Hypothalamus (tissue), 51 donors: ENCODE measurements at places on chromosomes 4 and X.

- DNase-seq = no peak
Observed at GRCh38 chr4:66556651-66557278, 886.5 kb upstream of the EPHA5 start.

DNA sequence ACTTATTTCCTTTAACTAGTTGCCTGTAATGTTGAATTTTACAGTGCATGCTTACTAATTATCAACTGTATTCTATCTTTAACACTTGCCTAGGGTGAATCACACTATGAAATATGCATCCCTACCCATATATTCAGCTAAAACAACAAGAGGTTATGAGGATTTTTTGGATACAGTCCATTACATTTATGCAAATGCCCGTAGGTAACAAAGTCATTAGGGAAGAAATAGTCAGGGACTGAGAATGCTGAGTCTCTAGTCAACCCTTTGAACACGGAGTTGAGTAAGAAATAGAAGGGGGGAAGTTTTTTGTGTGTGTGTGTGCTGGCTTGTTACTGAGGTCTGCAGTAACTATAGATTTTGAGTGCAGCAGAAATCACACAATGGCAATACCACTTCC lies 26.1 kb upstream of the CBLL2 start:
- no peak for DNase-seq

DNA sequence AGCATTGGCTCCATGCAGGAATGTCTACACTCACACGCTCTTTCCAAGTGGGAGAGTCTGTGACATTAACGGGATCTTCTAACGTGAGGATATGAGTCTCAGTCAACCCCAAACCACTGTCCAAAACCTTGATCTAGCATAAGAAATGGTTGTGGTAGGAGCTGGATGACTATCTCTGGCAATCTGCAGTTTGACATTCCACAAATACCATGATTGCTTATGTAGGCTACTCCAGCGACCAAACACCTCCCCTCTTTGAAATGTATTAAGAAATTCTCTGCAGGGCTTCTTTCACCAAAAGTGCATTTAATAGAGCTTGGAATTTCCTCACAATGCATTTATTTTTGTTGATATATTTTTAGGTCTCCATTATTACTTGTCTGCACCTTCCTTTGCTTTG lies 14.1 kb upstream of the STX18 start:
- no peak for DNase-seq

DNA sequence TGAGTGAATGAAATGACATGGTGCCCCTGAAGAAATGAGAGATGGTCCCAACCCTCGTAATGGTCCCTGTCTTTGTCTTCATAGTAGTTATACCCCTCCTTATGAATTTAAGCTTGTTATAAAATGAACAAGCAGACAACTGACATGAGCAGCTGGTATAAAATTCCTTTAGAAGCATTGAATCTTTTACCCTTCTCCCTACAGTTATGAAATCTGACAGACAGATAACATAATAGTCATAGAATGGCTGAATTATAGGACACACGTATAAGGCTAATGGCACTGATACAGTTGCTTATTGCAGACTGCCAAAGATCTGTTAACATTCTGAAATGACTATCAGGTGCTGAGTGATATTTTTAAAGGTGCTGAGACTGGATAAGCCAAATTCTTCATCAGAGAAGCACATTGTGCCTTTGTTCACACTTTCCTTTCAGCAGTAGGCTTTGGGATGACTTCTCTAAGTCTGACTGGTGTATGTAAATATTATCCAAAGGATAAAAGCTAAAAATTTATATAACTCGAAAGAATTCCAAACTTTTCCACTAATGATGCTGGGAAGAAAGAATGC lies 47.4 kb upstream of the PDGFC start:
- DNase-seq = no peak

GRCh38 chr4:152843481-152844090 lies 63.8 kb downstream of the ARFIP1 start:
- no peak for DNase-seq

DNA sequence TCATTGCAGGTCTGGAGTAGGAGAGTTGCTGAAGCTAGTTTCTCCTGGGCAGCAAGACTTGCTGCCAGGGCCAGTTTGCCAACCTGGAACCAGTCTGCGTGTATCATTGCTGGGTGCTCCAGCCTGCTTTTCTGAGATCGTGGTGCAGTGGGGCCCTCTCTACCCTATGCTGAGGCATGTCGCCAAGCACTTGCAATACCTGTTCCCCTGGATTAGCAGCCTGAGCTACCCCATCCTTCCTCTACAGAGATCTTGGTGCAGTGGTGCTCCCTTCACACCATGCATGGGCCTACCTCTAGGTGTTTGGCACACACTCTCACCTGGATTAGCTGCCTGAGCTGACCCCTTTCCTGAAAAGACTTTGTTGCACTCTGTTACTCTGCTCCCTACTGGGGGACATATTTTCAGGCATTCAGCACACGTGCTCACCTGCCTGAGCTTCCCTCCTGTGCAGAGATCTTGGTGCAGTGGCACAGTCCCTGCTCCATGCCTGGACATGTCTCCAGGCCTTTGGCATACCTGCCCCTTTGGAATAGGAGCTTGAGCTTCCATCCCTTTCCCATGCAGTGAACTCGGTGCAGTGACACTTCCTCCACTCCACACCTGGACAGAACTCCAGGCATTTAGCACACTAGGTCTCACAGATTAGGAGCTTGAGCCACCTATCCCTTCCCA lies 133.7 kb upstream of the CXCL13 start:
- DNase-seq = no peak

DNA sequence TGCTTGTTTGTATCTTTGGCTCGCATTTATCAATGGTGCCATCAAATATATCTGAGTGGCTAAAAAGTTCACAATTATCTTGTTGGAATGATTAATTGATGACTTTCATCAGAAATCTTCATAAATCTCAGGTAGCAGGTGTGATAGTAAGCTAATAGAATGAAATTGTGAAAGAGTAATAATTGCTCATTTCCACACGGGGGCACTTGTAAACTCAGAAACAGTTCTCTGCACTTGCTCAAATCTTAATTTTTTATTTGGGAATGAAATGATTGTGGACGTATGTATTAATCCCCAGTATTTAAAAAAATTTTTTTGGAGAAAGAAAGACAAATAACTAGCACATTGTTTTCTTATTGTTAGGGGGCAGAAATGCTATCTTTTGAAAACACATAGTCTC lies 132.8 kb downstream of the DTHD1 start:
- DNase-seq = no peak

- DNase-seq = no peak
Observed at GRCh38 chr4:5452156-5452555, 256.2 kb downstream of the EVC2 start.

DNA sequence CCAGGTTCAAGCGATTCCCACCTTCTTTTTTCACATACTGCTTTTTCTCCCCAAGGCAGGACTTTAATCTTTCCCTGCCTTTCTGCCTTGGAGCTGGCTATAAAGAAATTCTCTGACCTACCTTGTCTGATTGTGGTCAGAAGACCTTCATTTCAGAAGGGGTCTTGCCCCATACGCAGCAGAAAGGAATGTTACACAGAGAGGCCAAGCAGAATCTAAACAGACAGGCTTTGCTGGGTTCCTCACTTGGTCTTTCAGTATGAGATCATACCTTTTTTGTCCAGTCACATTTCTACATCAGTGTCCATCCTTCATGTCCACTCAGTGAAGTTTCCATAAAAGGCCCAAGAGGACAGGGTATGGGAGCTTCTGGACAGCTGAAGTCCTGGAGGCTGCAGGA lies 108.3 kb upstream of the RBPJ start:
- no peak for DNase-seq

DNA sequence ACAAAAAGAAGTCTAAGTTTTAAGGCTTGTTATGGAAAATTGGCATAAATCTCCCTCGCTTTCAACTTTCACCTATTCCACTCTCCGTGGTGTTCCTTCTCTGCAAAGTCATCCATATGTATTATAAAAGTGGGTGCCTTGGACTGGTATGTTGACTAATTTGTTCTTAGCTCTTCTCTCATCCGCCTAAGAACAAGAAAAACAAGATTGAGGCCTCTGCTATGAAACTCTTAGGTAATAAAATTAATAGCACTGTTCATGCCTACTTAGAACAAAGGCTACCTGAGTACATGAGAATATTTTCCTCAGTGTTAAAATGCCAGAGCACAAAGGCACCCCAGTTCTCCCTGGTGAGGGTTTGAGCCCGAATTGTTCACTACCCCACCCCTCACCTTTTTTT lies 1.3 kb downstream of the CNGA1 start:
- DNase-seq = no peak

GRCh38 chrX:9873952-9874351 lies 87.7 kb downstream of the SHROOM2 start:
- DNase-seq = peak; percentile 9

DNA sequence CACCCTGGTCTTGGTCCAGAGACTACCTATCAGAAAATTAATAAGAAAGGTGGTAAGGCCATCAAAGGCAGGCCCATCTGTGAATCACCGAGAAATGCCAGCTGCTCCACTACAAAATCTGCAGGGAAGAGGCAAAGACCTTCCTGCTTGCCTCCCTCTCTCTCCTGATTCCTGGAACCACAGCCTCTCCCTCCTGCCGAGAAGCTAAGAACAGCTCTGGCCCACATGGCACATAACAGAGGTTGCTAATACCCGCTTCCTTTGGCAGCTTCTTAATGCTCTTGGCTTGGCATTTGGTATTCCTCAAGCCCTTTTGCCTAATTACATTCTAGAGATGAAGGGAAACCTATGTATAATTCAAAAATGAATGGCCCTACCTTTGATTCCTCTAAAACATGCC lies 32.9 kb downstream of the RAI2 start:
- no peak for DNase-seq

DNA sequence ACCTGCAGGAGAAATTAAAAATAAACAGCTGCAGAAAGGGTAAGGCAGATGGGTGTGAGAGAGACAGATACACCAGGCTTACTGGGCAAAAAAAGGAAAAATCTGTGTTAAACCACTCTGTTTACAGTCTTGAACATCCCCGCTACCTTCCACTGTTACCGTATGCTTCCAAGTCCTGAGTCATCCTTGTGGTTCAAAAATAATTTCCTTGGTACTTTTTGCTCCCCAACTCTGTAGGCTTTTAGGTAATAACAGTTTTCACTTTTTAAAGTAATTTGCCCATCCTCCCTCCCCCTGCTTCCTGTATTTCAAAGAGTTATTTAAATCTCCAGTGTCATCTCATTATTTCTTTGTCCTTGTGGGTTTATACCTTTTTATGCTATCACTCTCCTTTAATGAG lies 210.1 kb upstream of the FAT4 start:
- DNase-seq = no peak

DNA sequence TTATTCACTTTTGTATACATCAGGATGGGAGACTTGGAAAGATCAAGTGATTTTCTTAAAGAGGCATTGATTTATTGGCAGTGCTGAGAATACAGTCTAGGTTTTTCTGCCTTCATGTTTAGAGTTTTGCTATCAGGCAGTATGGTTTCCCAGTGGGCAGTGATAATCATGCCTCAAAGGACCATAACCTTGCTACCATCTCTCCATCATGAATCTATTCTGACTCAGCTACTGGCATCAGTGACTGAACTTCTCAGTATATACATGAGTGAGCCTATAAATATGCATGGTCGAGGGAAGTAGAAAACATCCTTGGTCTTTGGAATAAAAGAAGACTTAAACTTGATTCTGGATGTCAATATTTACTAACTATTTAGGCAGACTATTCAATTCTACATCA lies 562.0 kb upstream of the AADAT start:
- no peak for DNase-seq

DNA sequence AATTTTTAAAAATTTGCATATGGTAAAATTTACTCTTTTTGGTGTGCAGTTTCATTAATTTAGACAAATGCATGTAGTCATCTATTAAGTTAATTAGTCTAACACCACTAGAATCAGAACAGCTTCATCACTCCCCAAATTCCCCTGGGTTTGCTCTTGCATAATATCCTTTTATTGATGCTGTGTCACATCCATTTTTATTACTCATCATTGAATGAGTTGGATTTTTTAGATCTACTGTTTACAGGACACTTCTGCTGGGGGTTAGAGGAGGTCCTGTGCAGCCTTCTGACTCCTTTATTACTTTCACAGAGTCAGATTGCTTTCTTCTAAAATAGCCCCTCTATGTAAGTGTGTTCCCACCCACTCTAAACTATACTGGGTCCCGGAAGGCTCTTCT lies 65.9 kb downstream of the MTHFD2L start:
- DNase-seq = no peak

DNA sequence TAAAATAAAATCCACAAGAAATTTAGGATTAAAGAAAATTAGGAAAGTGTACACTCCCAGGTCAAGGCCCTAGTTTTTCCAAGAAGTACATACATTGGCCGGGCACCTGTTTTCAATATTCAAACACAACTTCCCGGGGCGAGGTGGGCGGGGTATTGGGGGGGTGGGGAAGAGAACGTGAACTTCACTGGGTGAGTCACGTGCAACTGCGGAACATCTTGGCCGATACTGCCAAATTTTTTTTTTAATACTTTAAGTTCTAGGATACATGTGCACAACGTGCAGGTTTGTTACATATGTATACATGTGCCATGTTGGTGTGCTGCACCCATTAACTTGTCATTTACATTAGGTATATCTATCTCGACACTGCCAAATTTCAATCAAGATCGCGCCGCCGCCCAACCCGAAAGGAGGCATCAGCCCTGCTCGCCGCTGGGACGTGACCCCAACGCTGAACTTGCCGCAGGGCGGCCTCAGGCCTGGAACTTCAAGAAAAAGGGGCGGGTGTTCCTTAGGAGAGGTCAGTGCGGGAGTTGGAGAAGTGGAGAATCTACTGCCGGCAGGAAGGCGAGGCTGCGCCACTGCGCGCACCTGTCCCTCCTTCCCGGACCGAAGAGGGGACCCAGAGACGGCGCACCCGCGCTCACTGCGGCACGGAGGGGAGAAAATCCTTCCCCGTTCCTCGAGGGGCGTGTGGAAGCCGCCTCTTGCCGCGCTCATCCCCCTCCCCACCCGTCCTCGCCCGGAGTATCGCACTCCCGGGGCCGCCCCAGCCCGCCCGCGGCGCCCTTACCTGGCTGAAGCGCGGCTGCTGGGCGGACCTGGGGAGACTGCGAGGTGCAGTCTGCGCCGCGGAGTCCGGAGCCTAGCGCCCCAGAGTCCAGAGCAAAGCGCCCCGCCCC lies at the start of gene TEC:
Gene TEC (minus strand): TSS at position 883 of the 905 bp plus-strand sequence. CDS start 41,224 bp downstream, outside the sequence.
- DNase-seq = no peak

DNA sequence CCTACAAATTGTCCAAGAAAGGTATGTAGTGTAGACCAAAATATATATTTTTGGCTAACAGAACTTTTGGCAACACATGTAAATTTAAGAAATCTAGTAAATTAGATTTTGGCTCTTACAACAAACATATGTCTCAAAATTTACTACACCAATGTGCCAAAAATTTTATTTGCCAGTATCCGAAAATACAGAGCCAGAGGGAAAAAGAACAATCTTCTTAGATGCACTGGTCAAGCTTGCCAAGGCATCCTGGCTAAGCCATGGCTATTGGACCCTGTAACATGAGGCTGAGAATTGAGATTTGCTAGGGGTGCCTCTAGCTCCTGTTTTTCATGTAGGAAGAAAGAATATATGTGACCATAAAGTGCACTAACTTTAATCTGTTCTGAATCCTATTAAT lies 91.8 kb downstream of the GABRG1 start:
- no peak for DNase-seq

- DNase-seq = no peak
Observed at GRCh38 chr4:185405296-185405999, 8.8 kb downstream of the ANKRD37 start.
